Skeletal muscle cell (primary cell): ENCODE measurements at places on chromosomes 7 and 10.

DNA sequence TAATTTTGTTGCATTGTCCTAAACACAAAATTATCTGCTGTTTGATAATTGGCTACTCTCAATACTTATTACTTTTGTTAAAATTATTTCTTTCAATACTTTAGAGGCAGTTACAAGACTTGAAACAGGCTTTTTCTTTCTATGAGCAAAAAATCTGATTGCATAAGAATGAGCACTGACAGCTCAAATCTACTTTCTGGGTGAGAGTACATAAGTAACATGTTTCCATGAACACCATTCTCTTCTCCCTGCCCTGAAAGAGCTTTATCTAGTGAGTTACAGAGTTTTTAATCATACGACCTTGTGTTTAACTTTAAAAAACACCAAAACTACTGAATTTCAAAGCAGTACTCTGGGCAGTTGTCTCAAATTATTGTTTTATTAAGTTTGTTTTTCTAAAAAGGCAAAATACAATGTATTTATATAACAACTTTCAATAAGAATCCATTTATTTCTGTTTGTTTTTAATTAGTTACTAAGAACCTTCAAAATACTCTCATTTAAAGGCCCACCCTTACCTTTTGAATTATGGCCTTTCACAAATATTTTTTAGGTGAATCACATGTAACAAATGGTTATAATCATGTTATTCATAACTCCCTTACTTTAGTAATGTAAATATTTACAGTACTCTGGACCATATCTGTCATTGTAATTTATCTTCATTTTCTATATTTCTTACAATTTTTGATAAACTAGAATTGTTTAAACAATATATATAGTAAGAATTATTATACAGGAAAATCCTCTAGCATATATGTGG, 23.0 kb upstream of the TFAM start:
- DNase-seq: no peak

DNA sequence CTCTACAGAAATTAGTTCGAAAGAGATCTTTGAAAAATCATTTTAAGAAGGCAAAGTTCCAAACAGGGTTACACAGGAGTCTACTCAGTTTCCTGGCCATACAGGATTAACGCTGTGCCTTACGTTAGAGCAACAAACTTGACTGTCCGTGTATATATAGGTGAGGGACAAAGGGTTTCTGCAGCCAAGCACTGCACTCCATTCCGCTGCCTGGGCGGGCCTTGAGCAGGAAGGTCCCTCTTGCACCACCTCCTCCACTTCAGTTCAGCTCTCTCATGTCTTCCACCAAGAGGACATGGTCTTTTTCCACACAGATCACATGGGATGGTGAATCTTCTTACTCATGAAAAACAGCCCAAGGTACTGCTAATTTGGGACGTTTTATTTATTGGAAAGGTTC, 43.2 kb downstream of the MCMBP start:
- DNase-seq: no peak

- DNase-seq: no peak
Measured at GRCh38 chr10:104336821-104337467, 1.3 kb downstream of the ITPRIP start.

GRCh38 chr7:19815546-19815945, 42.1 kb upstream of the TMEM196 start:
- DNase-seq: no peak

DNA sequence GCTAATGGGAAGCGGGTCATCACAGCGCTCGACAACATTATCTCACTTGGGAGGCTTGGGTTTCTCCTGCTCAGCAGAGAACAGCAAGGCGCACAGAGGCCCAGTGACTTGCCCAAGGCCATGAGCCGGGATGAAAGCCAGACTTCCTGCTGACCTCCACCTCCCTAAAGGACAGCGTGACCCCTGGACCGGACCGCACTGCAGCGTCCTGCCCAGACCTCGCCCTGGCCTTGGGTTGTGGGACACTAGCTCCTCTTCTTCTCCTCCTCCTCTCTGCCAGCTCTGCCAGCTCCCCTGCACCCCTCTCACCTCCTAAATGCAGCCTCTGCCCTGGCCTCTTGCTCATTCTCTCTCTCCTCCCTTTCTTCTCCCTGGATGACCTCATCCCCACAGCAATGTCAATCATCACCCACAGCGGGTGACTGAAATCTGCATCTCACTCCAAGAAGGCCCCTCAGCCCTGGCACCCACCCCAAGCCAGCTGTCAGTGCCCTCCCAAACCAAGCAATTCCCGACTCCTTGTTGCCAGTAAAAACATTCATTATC, 19.4 kb downstream of the SPOCK2 start:
- no peak for DNase-seq

DNA sequence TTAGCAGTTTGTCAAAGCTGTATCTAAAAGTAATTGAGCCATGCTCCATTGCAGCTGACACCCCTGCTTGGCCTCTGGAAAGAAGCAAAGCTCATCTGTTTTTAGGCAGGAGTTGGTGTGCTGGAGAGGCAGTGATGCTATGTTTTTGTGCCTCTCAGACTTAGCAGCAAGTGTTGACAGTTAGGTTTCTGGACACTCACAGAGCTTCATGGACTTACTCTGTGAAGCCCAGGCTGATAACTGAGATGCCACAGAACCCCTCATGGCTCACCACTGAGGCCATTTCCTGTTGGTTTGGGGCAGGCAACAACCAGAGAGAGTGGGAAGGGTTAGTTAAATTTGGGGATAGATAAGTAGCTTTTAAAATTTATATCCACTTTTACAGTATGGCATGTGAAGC, 59.8 kb downstream of the BTAF1 start:
- no peak for DNase-seq

DNA sequence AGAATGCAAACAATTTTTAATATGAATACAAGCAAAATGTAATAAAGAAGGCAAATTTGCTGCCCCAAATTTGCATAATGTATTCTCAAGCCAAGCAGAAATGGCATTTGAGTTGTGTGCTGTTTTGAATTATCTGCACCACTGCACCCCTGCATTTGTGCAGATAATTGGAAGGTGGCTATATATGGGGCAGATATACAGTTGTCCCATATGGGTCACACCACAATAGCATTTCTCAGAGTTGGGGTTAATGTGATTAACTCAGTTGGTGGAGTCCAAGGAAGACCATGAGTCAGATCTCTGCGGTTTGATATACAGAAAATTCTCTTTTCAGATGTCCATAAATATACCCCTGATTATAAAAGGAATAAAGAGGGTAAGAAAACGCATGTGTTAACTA, 68.9 kb upstream of the EXOC4 start:
- no peak for DNase-seq

GRCh38 chr10:77949167-77949566, 22.6 kb upstream of the DLG5 start:
- no peak for DNase-seq

DNA sequence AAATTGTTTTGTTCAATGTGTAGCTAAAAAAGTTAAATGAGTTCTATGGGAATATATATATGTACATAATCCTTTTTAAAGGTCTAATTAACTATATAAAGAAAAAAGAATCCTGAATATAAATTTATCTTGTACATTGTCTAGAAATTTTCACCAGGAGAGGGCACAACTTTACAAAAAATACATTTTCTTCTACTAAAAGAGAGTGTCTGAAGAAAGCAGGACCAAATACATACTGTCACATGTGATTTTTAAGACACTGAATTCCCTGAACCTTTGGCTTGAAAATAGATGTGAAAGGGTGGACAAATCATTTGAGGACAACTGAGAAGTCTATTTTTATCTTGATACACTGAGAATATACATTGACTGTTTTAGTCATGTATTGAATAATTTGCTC, 204.3 kb downstream of the DGKB start:
- DNase-seq: no peak

- DNase-seq: no peak
Measured at GRCh38 chr7:56174875-56175760, 58.9 kb upstream of the NUPR2 start.

- DNase-seq: no peak
Measured at GRCh38 chr7:158588085-158588877, 658 bp upstream of the PTPRN2 start.

DNA sequence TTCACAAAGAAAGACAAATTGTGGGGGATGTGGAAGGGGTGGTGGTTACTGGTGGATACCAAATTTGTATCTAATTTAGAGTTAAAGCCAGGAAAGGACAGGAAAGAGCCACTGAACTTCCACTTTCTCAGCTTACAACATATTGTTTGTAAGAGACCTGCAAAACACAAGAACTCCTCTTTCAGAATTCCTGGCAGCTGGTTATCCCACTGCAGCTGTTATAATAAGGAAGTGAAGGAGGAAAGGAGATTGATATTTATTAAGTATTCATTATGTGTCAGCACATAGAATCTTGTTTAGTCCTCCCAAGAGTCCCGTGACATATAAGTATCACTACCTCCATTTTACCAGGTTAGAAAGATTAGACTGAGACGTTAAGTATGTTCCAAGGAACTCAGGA, 481.7 kb downstream of the PHTF2 start:
- DNase-seq: no peak

GRCh38 chr7:42945821-42946626, 13.8 kb downstream of the MRPL32 start:
- DNase-seq: no peak

DNA sequence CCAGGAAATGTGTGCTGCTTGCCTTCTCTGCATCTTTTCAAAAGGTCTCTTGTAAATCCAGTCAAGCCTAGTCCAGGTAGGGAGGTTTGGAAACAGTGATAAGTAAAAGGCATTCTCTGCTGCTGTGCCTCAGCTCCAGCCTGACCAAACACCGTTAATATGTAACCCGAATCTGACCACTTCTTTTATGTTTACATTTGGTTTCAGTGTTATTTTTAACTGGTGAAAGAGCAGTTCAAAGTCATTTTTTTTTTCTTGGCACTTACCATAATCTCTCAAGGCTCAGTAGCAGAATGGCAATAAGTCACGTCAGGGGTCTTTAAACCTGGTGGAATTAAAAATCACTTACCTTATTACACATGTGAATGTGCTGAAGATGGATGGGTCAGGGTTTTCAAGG, 216.8 kb downstream of the PTEN start:
- DNase-seq: no peak

DNA sequence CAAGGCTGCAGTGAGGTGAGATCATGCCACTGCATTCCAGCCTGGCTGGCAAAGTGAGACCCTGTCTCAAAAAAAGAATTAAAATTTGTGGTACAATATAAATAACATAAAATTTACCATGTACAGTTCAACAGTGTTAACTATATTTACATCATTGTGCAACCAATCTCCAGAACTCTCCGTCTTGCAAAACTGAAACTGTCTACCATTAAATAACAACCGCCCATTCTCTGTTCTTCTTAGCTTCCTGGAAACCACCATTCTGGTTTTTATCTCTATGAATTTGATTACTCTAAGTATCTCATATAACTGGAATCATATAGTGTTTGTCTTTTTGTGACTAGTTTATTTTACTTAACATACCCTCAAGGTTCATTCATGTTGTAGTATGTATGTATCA, 167.6 kb downstream of the AUTS2 start:
- no peak for DNase-seq

GRCh38 chr10:60032723-60033122, 126.4 kb upstream of the CCDC6 start:
- DNase-seq: peak; percentile 37

DNA sequence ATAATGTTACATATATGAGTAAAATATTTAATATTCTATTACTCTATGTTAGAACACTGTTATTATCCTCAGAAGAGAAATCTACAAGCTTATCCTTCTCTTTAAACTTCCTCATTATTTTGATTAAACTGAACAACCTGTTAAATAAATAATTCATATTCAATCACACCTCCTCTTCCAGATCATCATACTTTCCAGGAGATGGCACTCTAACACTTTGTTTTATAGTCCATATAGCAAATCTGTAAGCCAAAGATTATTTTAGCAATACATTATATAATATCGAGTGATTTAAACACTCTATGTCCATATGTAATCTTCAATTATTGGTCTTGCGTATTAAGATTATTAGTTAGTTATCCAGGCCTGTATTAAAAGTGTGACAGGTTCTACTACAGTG, 694.1 kb downstream of the ANKRD7 start:
- DNase-seq: no peak

DNA sequence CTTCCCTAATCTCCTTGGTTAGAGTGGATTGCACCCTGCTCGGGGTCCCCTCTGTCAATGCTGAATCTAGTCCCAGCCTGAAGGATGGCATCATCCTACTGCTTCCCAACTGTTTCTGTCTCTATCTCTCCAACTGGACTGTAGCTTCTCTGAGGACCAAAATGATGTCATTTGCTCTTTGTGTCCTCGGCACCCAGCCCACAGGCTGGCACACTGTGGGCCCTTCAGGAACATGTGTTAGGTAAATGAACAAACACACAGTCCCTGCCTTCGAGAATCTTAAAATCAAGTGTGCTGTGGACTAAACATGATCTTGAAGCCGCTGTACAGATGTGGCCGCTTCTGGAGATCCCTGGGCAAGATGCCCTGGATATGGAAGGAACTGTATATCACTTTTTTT, 5.0 kb upstream of the CDH23 start:
- no peak for DNase-seq

- DNase-seq: no peak
Measured at GRCh38 chr10:89646889-89647657, 2.0 kb upstream of the PANK1 start.

GRCh38 chr7:77753173-77753572, 45.1 kb downstream of the TMEM60 start:
- no peak for DNase-seq

DNA sequence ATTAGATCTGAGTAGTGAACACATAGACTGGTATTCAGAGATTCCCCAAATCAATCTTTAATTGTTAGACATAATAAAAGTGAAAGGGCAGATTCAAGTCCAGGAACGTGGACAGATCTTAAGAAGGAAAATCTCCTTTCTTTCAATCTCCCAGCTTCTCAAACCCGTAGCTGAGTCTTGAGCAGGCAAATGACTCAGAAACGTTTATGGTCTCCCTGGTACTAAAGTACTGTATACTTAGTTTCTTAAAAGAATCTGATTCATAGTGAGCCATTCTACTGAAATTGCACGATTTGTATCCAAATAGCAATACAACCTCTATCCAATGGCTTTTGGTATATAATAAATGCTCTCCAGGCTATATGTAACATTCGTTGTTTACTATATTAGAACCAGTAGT, 140.4 kb upstream of the RHEB start:
- no peak for DNase-seq

DNA sequence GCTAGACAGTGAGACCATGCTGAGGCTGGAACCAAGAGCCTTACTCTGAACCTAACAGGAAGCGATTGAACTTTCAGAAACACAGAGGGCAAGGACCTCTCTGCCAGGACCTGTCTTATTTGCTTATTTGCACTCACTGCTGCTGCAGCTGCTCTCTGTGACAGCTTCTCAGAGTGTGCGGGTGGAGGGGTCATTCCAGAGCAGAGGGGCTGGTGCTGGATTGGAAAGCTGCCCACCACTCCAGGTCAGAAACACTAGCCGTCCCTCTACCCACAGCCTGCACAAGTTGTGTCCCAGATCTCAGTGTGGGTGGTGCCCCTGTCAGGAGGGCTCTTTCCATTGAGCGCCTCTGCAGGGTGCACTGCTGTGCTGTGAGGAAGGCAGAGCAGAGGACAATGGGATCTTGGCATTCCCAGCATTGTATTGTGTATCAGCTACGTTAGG, 126.2 kb downstream of the CCNY start:
- DNase-seq: peak; percentile 24
